ENCODE measurements at places on chromosomes 6 and 20. TPM values are rescaled to one million over a fixed set of nuclear protein-coding genes. Genes with fewer than 3 reads are reported as not detected.

Gene RAB44
- total RNA-seq = not detected

- H3K4me3 ChIP-seq = no peak overlapping the region
- no peak overlapping the region for H3K27ac ChIP-seq
- H3K4me1 ChIP-seq = no peaks in the 10 kb centered on the region
- no peaks in the 10 kb centered on the region for H3K36me3 ChIP-seq
These were observed 754.7 kb upstream of the NRSN1 start for GRCh38 chr6:23371132-23371915.

DNA sequence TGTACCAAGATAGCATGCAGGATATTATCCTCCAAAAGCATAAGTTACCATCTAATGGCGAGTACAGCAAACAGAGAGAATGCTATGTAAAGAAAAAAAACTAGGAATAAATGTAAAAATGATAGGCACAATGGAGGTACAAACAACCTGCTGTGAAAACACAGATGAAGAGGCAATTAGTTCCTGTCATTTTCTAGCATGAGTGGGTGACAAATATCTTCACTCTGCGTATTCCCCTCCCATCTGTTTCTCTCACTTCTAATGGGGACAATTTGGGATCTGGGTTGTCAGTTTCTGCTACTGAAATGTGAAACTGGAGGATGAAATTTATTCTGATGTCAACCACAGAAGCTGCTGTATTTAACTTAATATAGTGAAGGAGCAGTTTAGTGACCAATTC, 11.7 kb upstream of the PTPRK start:
- no peaks in the 10 kb centered on the region for H3K36me3 ChIP-seq
- no peaks in the 10 kb centered on the region for H3K4me1 ChIP-seq

GRCh38 chr6:14983599-14984518, 262.0 kb upstream of the JARID2 start:
- no peak for DNase-seq
- H3K4me1 ChIP-seq = no peaks in the 10 kb centered on the region
- H3K27me3 ChIP-seq = peaks cover 12% of the 10 kb centered on the region
- H3K27ac ChIP-seq = no peak overlapping the region
- H3K36me3 ChIP-seq = no peaks in the 10 kb centered on the region

Gene SPDEF
- 0.13 TPM for total RNA-seq

DNA sequence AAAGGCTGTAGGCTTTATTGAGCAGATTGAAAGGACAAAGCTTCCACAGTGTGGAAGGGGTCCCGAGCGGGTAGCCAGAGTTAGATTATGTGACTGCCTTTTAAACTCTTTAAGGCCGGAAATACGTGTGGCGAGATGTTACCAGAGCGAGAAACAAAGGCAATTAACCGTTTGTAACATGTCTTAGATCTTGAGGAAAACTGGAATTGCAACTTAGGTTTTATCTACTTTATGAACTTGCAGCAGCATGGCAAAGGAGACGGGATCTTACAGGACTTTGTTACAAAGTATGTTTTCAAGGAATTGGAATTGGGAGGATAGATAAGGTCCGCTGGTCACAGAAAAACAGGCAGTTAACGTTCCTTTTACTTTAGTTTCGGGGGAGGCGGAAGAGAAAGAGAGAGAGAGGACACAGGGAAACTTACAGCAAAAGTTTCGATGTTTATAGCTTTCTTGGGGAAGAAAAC, 594.7 kb upstream of the ADGRB3 start:
- H3K27me3 ChIP-seq = no peaks in the 10 kb centered on the region
- no peak overlapping the region for H3K4me3 ChIP-seq
- no peaks in the 10 kb centered on the region for H3K36me3 ChIP-seq
- DNase-seq = no peak
- H3K27ac ChIP-seq = no peak overlapping the region

Gene HTR1B
- total RNA-seq = not detected

Gene CD93
- total RNA-seq = 0.82 TPM

DNA sequence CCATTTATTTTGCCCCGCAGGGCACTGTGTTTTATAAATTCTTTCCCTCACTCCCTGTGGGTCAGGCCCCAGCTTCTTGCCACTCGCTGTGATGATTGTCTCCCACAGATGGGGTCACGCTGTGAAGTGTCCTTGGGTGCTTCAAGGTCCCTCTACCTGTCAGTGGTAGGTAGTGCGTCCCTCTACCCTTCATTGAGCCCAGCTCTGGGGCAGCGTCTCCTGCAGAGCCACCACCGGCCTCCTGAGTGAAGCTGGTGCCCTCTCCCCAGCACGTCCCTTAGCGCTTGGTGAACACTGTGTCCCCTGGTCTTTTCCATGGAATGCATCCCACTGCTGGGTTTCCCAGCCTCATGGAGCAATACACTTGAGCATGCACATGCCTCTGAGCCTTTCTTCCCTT, 108.2 kb downstream of the NRN1 start:
- peaks cover 8% of the 10 kb centered on the region for H3K4me1 ChIP-seq
- H3K4me3 ChIP-seq = no peak overlapping the region
- H3K36me3 ChIP-seq = no peaks in the 10 kb centered on the region
- H3K27ac ChIP-seq = no peak overlapping the region

DNA sequence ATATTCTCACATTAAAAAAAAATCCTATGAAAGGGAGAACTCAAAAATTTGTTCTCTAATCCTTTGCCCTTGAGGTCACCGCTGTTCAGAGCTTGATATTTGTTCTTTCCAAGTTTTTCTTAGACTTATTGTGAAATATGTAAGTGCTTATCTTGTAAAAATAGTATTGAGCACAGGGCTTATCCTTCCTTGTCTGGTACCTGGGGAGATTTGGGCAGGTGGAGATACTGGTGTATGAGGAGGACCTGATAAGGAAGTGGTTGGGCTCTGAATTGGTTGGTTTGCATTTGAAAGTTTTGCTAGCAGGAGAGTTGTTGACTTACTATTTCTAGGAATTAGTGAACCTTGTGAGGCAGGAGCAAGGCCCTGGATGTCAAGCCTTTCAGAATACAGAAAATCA, 28.9 kb upstream of the ANKEF1 start:
- H3K4me3 ChIP-seq = no peak overlapping the region
- DNase-seq = no peak
- no peak overlapping the region for H3K27ac ChIP-seq
- H3K36me3 ChIP-seq = no peaks in the 10 kb centered on the region
- H3K4me1 ChIP-seq = peaks cover 3% of the 10 kb centered on the region

- H3K4me3 ChIP-seq = no peak overlapping the region
- H3K27me3 ChIP-seq = no peaks in the 10 kb centered on the region
- no peaks in the 10 kb centered on the region for H3K36me3 ChIP-seq
- no peaks in the 10 kb centered on the region for H3K4me1 ChIP-seq
- H3K27ac ChIP-seq = no peak overlapping the region
- no peak for DNase-seq
These were observed 1426.9 kb upstream of the EYS start for GRCh38 chr6:67133973-67134372.

DNA sequence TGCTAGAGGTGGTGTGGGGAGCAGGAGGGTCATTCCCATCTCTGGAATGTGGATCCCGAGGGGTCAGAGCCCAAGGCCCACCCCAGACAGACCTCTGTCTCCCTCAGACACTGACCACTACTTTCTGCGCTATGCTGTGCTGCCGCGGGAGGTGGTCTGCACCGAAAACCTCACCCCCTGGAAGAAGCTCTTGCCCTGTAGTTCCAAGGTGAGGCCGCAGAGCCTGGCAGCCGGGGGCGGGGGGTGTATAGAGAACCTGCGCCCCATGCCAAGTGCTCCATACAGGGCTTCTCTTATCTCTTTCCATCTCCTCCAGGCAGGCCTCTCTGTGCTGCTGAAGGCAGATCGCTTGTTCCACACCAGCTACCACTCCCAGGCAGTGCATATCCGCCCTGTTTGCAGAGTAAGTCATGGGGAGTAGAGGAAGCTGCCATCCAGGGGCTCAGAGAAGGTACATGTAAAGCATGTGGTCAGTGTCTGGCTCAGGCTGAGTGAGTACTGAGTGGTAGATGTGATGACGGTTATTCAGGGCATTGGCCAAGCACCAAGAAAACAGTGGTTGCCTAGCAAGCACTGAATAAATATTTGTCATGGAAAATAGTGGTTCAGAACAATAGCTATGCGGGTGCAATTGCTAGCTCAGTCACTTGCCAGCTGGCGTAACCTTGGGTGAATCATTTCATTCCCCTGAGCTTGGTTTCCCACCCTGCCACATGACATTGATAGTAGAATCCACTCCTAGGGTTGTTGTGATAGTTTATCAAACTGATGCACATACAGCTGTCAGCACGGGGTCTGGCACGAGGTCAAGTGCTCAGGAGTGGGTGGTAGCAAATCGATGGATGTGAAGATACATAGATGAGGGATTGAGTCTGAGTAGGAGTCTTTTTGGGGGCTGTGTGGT, 3.5 kb downstream of the PIGT start:
- H3K4me1 ChIP-seq = peaks cover 33% of the 10 kb centered on the region
- no peaks in the 10 kb centered on the region for H3K27me3 ChIP-seq
- no peak for DNase-seq
- peak overlapping the region; percentile 65 for H3K27ac ChIP-seq
- H3K36me3 ChIP-seq = peaks cover 47% of the 10 kb centered on the region
- H3K4me3 ChIP-seq = no peak overlapping the region

Gene GSTA2
- total RNA-seq = not detected

- H3K4me3 ChIP-seq = peak overlapping the region; percentile 45
- H3K27ac ChIP-seq = no peak overlapping the region
- H3K4me1 ChIP-seq = peaks cover 29% of the 10 kb centered on the region
- peaks cover 90% of the 10 kb centered on the region for H3K27me3 ChIP-seq
These were observed 5.8 kb downstream of the OLIG3 start for GRCh38 chr6:137488150-137489045.

Gene OTOR
- total RNA-seq = not detected

Gene DYNLT2
- 2.1 TPM for total RNA-seq
